Hematopoietic multipotent progenitor cell (in vitro differentiated cells): ENCODE measurements at places on chromosomes 16 and 17.
A peak's percentile ranks its signal among the peaks of the same experiment; 100 is the strongest.

GRCh38 chr16:81477697-81478693, 33.4 kb downstream of the CMIP start:
- DNase-seq: no peak

GRCh38 chr17:60139438-60140285, 10.1 kb upstream of the CA4 start:
- DNase-seq: peak; percentile 37

- DNase-seq: no peak
Observed at GRCh38 chr16:80627108-80627507, 86.3 kb downstream of the DYNLRB2 start.

GRCh38 chr17:76005263-76006149, 4.9 kb downstream of the CDK3 start:
- peak; percentile 81 for DNase-seq

GRCh38 chr17:51907041-51907440, 251.5 kb downstream of the CA10 start:
- DNase-seq: no peak

DNA sequence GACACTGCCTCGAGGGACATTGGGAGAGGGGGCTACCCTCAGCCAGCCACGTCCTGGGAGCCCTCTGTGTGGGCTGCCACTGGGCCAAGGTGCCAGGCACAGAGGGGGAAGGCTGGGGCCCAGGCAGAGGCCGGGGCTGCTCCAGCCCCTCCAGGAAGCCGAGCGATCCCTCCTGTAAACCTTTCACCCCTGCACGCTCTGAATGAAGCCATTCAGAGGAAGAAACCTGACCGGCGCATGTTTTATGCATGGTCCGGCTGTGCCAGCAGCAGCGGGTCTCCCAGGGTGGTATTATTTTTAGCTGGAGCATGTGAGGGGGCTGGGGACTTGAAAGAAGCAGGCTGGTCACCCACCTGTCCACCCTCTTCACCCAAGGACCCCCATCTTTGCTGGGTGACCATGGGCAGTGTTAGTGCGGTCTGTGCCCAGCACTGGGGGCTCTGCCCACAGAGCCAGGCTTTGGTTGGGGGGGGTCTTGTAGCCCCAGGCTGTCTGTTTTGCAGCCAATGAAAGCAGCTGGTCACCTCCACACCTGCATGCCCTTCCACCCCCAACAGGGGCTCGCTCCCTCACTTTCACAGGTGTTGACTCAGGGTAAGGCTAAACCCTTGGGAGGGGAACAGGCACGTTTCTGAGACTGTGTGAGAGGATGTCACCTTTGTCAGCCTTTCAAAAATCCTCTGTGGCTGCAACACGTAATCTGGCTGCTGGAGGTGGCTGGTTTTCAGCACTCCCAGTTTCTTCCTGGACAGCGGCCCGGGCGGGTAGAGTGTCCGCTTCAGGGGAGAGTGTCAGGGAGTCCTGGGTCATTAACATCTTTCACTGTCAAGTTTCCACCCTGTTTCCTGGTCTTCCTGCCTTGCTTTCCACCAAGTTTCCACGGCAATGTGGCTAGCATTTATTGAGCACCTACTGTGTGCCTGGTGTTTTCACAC, 77.1 kb upstream of the BRD7 start:
- DNase-seq: no peak

- DNase-seq: peak; percentile 74
Observed at GRCh38 chr17:43018008-43018853, 4.0 kb downstream of the VAT1 start.

DNA sequence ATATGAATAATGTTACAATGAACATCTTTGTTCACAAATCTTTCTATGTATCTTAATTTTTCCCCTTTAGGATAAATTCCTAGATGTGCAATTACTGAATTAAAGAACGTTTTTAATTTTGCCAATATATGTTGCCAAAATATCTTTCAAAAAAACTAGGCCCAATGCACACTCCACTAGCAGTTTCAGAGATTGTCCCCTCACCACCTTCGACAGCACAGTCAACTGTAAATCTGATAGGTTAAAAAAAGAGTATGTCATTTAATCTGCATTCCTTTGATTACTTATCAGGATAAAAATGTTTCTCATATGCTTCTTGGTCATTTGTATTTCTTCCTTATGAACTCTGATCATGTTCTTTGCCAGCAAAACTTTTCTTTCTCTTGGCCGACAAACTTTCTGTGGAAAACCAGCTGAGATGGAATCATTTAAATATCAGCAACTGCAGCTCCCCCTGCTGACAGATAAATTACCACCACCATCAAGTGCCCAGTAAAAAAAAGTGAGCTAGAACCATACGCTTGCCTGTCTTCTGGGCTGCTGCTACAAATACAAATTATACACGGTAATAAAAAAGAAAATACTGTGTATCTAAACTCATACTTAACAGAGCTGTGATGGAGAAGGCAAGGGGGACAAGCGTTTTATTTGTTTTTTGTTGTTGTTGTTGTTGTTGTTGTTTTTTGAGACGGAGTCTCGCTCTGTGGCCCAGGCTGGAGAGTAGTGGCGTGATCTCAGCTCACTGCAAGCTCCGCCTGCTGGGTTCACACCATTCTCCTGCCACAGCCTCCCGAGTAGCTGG, 19.6 kb upstream of the KANSL1 start:
- DNase-seq: peak; percentile 50

GRCh38 chr17:77281122-77281903, 140.5 kb downstream of the SEC14L1 start:
- DNase-seq: peak; percentile 60

GRCh38 chr16:8828541-8829165, 31.0 kb downstream of the PMM2 start:
- no peak for DNase-seq

DNA sequence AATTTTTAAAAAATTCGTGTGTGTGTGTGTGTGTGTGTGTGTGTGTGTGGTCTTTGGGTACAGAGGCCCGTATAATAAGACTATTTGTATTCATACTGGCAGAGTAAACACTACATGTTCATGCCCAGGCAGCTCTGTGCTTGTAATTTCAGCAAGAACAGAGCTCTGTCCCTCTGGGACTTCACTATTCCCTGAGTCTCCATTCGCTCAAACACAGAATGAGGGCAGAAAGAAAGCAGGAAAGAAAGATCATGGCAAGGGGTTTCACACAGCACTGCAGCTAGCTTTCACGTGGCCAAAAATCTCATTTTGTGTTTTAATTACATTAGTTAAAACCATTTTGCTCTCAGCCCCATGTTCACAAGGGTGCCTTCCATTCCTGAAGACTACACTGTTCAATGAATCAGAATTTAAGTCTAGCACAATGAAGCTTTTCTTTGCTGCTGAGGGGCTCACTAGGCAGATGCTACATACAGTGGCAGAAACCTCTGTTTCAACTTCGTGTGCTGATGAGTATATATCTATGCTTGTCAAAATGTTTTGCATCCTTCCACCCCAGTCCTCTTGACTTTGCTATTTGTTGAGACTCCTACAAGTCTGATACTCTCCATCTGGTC, 198.4 kb upstream of the C17orf78 start:
- no peak for DNase-seq

DNA sequence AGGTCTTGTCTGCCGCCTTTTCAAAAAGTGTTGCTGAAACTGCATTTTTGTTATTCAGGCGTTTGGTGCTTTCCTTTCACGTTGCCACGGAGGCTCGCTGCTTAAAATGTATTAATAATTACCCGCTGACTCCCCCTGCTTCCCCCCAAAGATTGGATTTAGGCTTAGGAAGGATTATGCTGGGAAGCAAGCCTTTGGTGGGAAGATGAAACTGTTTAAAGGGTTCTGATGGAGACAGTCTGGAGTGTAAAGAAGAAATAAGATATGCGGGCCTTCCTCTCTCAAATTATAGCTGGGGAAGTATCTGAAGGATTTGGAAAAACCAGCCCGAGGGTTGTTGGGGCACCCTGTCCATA, 1.1 kb downstream of the KSR1 start:
- no peak for DNase-seq

GRCh38 chr17:41996855-41997164, 20.4 kb downstream of the DNAJC7 start:
- DNase-seq: no peak

- DNase-seq: no peak
Observed at GRCh38 chr17:42457107-42457792, 1.4 kb upstream of the ATP6V0A1 start.

- no peak for DNase-seq
Observed at GRCh38 chr16:31242206-31242605, 17.6 kb upstream of the ITGAM start.

DNA sequence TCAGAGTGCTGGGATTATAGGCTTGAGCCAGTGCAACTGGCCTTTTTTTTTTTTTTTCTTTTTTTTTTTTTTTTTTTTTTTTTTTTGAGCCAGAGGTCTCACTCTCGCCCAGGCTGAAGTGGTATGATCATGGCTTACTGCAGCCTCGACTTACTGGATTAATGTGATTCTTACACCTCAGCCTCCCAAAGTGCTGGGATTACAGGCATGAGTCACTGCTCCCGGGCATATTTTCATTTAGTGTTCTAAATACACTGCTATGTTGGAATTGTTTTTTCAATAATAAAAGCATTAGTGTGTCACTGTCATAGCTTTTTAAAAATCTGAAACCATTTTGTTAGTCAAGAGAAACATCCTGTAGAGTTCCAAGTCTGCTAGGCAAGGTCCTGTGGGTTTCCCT, 40.3 kb downstream of the NDE1 start:
- no peak for DNase-seq

GRCh38 chr17:42798383-42799380, at the start of the genes CNTD1 and COA3:
Gene CNTD1 (plus strand): TSS chr17:42798861. CDS start chr17:42799068, 207 bp downstream.
Gene COA3 (minus strand): TSS chr17:42798704. CDS start chr17:42798681, 23 bp downstream.
- DNase-seq: peak; percentile 41

- DNase-seq: no peak
Observed at GRCh38 chr17:75060434-75061054, 13.5 kb downstream of the KCTD2 start.

GRCh38 chr17:8793649-8794048, 5.5 kb downstream of the MFSD6L start:
- DNase-seq: no peak

DNA sequence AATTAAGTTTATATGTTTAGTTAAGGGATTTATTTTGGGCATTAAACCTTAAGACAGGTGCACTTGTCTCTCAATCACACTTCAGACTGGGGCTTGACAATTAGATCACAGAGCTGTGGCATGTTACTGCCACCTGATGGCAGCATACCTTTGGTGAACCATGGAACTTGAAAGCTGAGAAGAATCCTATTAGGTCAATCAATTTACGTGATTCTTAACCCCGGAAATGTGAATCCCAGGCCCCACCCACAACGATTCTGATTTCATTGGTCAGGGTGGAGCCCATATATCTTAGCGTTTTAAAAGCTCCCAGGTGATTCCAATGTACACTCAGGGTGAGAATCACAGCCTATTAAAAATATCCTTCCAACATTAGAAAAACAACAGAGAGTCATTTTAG, 91.0 kb downstream of the GSG1L start:
- peak; percentile 55 for DNase-seq

- no peak for DNase-seq
Observed at GRCh38 chr16:66265556-66266141, 100.8 kb upstream of the CDH5 start.

- peak; percentile 82 for DNase-seq
Observed at GRCh38 chr17:50117202-50118051, 12.5 kb downstream of the SAMD14 start.

GRCh38 chr17:8005967-8006730, 3.7 kb downstream of the GUCY2D start:
- no peak for DNase-seq

- no peak for DNase-seq
Observed at GRCh38 chr16:55508941-55509931, at the start of gene LPCAT2. Gene LPCAT2 (plus strand): TSS chr16:55509072. CDS start chr16:55509182, 110 bp downstream.

GRCh38 chr16:622920-623280, 7.9 kb upstream of the WFIKKN1 start:
- no peak for DNase-seq

GRCh38 chr16:47156680-47157215, 13.0 kb upstream of the NETO2 start:
- no peak for DNase-seq

- no peak for DNase-seq
Observed at GRCh38 chr16:11672206-11673090, 4.2 kb downstream of the SNN start.

- DNase-seq: no peak
Observed at GRCh38 chr16:49036126-49036525, 245.5 kb downstream of the CBLN1 start.

DNA sequence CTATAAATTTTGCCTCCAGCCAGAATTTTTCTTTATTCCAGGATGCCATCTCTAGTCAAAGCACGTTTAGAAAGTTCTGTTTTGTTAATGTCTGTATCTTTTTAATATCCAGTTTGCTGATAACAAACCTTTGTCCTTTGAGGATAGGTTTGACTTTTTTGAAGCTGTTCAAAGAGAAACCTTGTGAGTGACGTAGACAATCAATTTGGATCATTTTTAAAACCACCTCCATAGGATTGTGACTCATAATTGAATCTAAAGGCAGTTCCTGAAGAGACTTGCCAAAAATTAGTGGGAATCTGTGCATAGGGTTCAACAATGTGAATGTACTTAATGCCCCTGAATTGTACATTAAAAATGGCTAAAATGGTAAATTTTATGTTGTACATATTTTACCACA, 5.9 kb downstream of the KRT31 start:
- no peak for DNase-seq

- no peak for DNase-seq
Observed at GRCh38 chr17:47819475-47819874, 2.1 kb downstream of the OSBPL7 start.

GRCh38 chr17:1590029-1590746, 27.6 kb upstream of the PITPNA start:
- peak; percentile 25 for DNase-seq

- no peak for DNase-seq
Observed at GRCh38 chr17:30309591-30309990, 17.8 kb upstream of the BLMH start.

- no peak for DNase-seq
Observed at GRCh38 chr17:57215317-57215716, 41.0 kb upstream of the MSI2 start.

DNA sequence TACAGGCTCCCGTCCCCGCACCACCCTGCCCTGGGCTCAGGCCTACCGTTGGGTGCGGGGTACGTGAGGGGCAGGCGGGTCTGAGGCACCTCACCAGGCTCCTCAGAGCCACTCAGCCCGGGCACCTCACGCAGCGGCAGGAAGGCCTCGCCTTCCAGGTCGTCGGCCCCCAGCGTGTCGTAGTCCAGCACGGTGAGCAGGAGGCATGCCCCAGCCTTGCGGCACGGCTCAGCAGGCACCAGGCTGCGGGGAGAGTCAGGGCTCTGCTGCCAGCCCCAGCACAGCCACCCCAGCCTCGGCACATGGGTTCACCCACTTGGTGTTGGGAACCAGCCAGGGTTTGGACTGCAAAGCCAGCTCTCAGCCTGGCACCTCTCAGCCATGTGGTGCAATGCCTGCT, 15.5 kb downstream of the UNC13D start:
- DNase-seq: no peak

- DNase-seq: no peak
Observed at GRCh38 chr16:30335598-30336474, 19.3 kb downstream of the CD2BP2 start.

- no peak for DNase-seq
Observed at GRCh38 chr16:56192986-56193945, 2.0 kb downstream of the GNAO1 start.

- DNase-seq: no peak
Observed at GRCh38 chr16:82776470-82777146, 149.8 kb downstream of the CDH13 start.
